ENCODE measurements at places on chromosomes 6 and 20.

DNA sequence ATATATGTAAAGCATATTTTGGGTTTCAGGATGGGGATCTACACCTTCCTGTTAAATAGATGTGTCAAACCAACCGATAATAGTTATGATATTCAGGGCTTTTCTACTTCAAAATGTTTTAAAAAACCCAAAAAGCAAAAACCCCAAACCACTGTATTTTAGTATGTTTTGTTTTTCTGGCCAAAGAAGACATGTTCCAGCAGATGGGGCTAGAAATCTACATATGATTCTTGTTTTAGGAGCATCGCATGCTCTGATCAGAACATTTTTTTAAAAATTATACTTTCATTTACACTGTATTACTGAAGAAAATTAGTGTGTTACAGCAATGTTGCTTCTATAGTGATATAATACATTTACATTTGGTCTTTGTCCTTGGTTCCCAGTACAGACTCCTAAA, 11.0 kb downstream of the RMND1 start:
- no peak for DNase-seq

- DNase-seq: no peak
Measured at GRCh38 chr6:56959094-56959493, 4.2 kb downstream of the BEND6 start.

DNA sequence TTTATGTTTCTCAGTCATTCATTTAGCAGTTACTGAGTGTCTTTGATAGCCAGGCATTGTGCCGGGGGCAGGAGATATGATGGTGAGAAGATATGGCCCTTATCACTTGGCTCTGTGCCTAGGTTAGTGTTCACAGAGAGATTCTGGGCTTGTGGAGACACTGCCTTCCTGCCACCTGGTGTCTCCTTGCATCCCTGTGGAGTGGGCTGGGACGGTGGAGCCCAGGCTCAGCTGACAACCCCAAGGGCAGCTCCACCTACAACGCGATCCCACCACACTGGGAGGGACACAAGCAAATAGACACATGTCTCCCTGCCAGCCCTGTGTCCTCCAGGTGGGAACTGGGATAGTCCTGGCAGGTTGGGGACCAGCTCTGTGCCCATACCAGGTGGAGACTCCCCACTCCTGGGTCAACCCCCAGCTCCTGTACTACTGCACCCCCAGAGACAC, 30.3 kb upstream of the VEGFA start:
- DNase-seq: no peak

DNA sequence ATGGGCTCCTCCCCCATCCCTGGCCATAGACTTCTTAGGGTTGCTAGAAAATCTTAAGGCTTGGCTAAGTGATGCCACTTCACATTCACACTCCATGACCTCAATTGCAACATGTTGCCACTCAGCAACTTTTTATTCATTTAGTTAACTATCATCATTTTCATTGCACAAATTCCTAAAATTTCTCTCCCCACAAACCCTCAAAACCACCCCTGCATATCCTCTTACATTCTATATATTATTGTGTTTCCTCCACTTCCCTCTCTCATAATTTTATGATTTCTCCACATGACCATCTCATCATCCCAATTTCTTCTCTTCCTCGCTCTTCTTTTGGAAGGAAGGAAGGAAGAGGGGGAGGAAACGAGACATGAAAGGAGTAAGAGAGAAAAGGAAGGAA, 436.0 kb downstream of the HACE1 start:
- DNase-seq: no peak

DNA sequence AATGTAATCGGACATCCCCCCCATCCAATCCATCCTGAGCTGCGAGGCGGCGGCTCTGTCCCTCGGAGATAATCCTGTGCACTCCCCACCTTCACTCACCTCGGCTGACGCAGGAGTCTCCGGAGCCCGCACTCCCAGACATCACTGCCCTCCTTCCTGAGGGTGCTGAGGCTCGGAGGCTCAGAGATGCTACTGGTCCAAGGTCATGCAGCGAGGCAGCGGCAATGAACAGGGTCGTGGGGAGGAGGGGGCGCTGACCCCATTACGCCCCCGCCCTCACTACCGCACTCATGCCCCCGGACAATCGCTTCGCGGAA, 485 bp downstream of the ADISSP start:
- no peak for DNase-seq

All from CD4-positive, alpha-beta T cell treated with Interleukin-15 for 1 hour (primary cell).